Neural crest cell (in vitro differentiated cells): ENCODE measurements at places on chromosomes 11 and 22. TPM values are rescaled to one million over a fixed set of nuclear protein-coding genes. Genes with fewer than 3 reads are reported as not detected.

The FDXACB1 gene
- total RNA-seq, result 4.8 and 5.0 TPM in 2 replicates

The APOL1 gene
- not detected in 2 replicates for total RNA-seq

The FXYD6 gene
- total RNA-seq, result 113 TPM in 2 replicates

The TSSK2 gene
- total RNA-seq, result not detected in 2 replicates

The IFITM10 gene
- total RNA-seq, result 0.66 TPM in 1 of 2 replicates, not detected in the other

DNA sequence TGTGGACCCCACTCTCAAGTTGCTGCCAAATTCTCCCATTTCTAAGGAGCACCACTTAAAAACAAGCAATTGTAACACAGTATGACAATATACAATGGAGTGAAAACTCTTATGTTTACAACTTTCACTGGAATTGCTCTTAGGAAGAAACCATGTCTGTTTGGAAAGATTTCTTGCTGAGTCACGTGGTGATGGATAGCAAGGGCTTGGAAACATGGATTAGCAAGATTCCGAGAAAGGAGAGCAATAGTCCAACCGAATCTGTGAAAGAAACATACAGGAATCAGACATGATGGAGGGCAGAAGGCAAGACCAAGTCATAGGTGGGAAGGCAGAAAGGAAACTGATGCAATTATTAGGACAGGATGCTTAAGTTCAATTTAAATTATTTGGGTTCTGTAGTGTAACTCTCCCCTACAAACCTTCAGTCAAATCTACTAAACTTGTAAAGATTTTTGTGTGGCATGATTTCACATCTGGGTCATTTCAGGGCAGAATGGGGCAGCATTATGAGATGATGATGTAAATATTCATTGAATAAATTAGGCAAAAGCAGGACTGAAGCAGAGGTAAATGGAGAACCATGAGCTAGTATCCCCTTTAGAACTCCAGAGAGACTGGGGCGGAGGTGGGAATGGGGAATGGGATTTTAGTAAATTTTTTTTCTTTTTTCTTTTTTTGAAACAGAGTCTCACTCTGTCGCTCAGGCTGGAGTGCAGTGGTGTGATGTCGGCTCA is 27.8 kb upstream of the THY1 start:
- no peak for DNase-seq
- peaks cover 6% of the 10 kb centered on the region for H3K4me1 ChIP-seq
- H3K36me3 ChIP-seq, result no peaks in the 10 kb centered on the region
- no peaks in the 10 kb centered on the region for H3K27me3 ChIP-seq
- no peak overlapping the region for H3K27ac ChIP-seq

DNA sequence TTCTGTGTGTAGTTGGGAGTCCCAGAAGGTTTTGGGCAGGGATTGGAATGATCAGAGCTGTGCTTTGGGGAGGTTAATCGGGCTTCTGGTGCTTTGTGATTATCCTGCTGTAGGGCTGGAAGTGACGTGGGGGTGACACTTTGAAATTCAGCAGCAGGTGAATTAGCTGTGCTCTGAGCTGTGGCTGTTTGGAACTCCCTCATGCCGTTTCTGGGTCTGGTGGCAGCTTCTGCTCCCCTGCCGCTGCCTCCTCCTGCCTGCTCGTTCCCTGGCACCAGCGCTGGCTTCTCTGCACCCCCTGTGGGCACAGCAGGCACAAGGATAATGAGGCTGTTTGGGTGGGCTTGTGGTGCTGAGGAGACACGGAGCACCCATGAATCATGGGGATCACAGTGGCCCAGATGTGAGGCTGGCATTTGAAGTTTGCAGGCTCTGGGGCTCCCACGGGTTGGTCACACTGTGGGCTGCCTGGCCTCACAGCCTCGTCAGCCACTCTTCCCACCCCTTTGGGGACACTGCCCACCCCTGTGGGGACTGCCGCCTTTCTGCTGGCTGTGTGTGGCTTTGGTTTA is 49.7 kb downstream of the TBC1D22A start:
- peaks cover 6% of the 10 kb centered on the region for H3K36me3 ChIP-seq
- peak overlapping the region; percentile 32 for H3K27ac ChIP-seq
- peaks cover 56% of the 10 kb centered on the region for H3K4me1 ChIP-seq
- H3K27me3 ChIP-seq, result no peaks in the 10 kb centered on the region
- H3K4me3 ChIP-seq, result no peak overlapping the region

DNA sequence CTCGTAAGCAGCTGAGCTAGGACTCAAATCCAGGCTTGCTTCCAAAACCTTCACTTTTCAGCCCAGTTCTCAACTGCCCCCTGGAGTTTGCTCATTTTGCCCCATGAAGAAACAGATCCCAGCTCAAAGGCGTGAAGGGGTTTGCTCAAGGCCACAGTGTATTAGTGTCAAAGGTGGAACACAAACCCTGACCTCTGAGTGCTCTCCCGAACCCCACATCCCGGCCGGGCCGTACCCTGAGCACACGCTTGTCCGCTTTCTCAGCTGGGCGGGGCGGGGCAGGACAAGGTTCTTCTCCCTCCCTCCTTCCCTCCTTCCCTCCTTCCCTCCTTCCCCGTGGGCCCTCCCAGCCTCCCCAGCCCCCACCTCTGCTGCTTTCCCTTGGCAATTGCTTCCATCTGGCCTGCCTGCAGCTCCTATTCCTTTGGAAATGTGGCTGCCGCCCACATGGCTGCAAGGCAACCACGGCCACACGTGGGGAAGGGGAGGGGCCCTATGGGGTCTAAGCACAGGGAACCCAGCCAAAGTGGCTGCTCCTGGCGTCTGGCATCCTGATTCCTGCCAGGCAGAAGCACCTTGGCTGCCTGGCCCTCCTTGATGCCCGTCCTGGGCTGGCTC is 4.1 kb downstream of the ST3GAL4 start:
- peak overlapping the region; percentile 68 for H3K4me3 ChIP-seq
- H3K27ac ChIP-seq, result peak overlapping the region; percentile 75
- no peak for DNase-seq
- no peaks in the 10 kb centered on the region for H3K27me3 ChIP-seq
- peaks cover 54% of the 10 kb centered on the region for H3K4me1 ChIP-seq
